Fibroblast of pulmonary artery (primary cell): ENCODE measurements at places on chromosomes 2 and 18.

GRCh38 chr2:106953236-106953635 is 67.3 kb upstream of the ST6GAL2 start:
- DNase-seq: no peak

DNA sequence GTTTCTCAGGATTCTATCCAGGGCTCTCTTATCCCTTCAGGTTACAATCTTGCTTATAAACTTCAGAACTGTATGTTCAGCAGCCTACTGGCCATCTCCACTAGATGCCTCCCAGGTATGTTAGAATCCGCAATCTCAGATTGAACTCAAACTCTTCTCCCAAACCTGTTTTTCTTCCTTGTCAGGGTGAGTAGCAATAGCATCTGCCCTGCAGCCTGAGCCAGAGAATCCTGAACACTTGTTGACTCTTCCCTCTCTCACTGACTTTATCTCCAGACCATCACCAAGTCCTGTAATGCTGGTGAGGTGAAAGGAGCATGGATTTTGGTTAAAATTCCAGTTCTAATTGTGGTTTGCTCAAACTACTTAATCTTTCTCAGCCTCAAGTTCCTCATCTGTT is 82.6 kb upstream of the ALPP start:
- DNase-seq: no peak

GRCh38 chr18:32018331-32019250 is at the start of gene RNF125:
Gene RNF125 (plus strand): TSS chr18:32018825. CDS start chr18:32018864, 39 bp downstream.
- DNase-seq: peak; percentile 75

DNA sequence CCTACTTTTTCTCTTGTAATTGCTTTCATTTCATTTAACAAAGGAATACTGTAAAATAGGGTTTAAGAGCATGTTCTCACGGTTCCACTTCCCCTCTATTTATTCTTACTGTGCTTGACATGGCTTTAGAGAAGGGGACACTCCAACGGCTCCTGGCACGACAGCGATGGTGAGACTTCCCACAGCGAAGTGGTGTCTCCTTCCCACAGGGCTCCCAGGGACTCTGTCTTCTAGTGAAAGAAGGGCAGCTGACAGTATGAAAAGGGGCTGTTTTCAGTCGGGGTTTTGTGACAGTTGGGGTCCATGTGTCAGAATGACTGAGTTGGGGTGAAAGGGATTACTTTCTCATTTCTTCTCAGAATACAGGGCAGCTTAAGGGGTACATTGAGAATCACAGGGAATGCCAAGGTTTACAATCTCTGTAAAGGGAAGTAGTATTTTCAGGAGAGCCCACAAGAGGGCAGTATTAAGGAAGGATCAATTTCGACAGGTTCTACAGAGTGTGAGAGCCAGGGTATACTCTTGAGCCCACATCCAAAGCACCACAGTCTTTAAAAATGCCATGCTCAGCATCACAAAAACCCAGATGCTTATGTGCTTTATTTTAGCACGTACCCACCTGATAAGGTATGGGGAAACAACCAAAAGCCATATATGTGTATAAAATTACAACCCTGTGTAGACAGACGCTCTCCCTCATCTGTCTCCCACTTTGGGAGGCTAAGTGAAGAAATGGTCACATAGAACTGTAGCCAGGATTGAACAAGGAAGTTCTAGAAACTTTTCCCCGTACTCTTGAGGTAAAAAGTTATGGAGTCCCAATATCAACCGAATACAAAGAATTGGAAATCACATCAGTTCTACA is 31.3 kb upstream of the RAPGEF4 start:
- DNase-seq: peak; percentile 44

- DNase-seq: peak; percentile 97
These were observed 85.7 kb downstream of the COPS8 start for GRCh38 chr2:237171396-237171795.

DNA sequence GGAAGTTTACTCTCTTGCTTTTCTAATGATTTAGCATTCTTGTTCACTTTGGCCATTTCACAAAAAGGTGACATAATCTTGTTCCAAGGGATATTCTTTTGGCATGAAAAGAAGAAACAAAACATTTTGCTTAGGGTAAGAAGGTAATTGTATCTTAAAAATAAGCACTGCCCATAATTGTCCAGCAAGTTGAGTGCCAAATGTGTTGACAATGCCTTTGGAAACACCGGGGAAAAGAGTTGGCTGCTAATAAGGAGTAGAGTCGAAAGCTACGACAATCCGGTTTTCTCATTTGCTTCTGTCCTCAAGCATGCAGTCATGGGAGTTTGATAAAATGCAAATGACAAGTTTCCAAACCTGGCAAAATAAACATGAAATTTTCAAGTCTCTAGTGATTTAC is 27.3 kb downstream of the ITGAV start:
- no peak for DNase-seq

GRCh38 chr2:76642129-76642528 is 880.0 kb downstream of the LRRTM4 start:
- DNase-seq: no peak

GRCh38 chr2:96602330-96602823 is 35.7 kb downstream of the KANSL3 start:
- DNase-seq: no peak

- peak; percentile 73 for DNase-seq
These were observed 35.5 kb downstream of the STAT1 start for GRCh38 chr2:190978389-190979053.

DNA sequence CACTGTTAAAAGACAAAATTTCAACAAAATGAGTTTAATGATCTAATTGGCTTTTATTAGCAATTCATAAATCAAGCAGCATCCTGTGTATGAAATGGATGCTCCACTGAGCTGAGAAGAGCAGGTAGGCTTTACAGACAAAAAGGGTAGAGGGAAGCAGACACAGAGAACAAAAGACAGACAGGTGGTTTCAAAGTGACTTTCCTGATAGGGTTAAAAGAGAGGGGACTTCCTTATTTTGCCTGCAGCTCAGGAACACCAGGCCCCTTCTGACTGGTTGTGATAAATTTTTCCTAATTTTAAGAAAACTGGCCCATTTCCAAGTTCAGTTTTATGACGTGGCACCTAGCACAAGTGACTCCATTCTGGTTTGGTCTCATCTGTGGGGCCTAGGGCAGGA is 11.9 kb downstream of the TEX51 start:
- DNase-seq: no peak

GRCh38 chr2:118055512-118056164 is 32.6 kb upstream of the INSIG2 start:
- no peak for DNase-seq

- DNase-seq: no peak
These were observed 62.2 kb downstream of the COL6A3 start for GRCh38 chr2:237351796-237352195.

- no peak for DNase-seq
These were observed 3.5 kb upstream of the CHRNG start for GRCh38 chr2:232535761-232536530.

GRCh38 chr2:210177769-210178168 is 6.6 kb upstream of the KANSL1L start:
- no peak for DNase-seq

DNA sequence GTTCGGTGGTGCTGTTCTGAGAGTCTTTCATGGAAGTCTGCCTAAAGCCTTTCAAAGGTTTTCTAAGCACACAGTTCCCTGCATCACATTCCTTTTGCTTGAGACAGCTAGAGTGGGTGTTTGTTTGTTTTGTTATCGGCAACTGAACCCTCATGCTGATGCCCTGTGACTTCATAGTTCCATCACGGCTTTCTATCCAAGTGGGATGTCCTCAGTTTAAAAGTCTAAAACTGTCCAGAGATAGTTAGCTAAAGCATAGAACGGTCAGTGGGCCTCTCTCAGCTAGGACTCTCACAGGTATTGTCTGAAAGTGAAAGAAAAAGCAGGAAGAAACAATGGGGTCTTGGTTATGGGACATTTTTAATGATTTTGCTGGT is 337.3 kb downstream of the OSR1 start:
- DNase-seq: peak; percentile 85

GRCh38 chr18:25225151-25225550 is 126.8 kb downstream of the ZNF521 start:
- DNase-seq: no peak
